Thoracic aorta (tissue), 2 donors: ENCODE measurements at places on chromosomes 12 and 14. TPM values are rescaled to one million over a fixed set of nuclear protein-coding genes. Genes with fewer than 3 reads are reported as not detected.
A peak's percentile ranks its signal among the peaks of the same experiment; 100 is the strongest.

- DNase-seq: peak; percentile 33
- H3K4me1 ChIP-seq: peaks cover 19% of the 10 kb centered on the region
- H3K36me3 ChIP-seq: no peaks in the 10 kb centered on the region
- no peaks in the 10 kb centered on the region for H3K27me3 ChIP-seq
These were observed 101.7 kb downstream of the DPF3 start for GRCh38 chr14:72792051-72792788.

DNA sequence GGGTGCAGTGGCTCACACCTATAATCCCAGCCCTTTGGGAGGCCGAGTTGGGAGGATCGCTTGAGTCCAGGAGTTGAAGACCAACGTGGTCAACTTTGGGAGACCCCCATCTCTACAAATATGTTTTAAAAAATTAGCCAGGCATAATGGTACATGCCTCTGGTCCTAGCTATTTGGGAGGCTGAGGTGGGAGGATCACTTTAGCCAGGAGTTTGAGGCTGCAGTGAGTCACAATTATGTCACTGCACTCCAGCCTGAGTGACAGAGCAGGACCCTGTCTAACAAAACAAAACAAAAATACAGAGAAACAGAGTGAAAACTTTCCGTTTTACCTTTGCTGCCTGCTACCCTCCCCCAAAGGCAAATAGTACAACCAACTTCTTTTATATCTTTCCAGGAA is 60.2 kb downstream of the SRGAP1 start:
- H3K4me1 ChIP-seq: no peaks in the 10 kb centered on the region
- no peak for DNase-seq
- no peaks in the 10 kb centered on the region for H3K36me3 ChIP-seq
- H3K27ac ChIP-seq: no peak overlapping the region
- H3K4me3 ChIP-seq: no peak overlapping the region

The SMIM41 gene
- 1.8 TPM for total RNA-seq

DNA sequence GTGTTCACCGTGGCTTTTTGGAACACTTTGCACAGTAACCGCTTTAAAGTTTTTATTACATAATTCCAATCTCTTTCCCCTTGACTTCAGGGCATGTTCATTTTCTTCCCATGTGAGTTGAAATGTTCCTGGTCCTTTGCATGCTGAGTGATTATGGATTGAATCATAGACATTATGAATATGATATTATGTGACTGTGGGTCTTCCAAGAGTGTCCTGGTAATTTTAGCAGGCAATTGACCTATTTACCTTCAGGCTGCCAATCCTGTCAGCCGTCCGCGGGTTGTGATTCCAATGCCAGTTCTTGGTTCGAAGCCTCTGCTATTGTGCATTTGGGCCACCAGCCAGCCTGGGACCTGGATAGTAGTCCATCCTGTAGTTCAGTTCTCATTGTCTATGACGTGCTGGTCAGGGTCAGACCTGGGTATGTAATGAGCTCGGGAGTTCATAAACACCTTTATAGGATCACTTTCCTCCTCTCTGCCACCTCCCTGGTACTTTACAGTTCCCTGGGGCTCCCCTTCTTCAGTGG is 32.6 kb upstream of the DDX11 start:
- no peak for DNase-seq
- H3K4me3 ChIP-seq: no peak overlapping the region
- H3K4me1 ChIP-seq: no peaks in the 10 kb centered on the region
- no peaks in the 10 kb centered on the region for H3K36me3 ChIP-seq

- H3K4me3 ChIP-seq: no peak overlapping the region
- no peaks in the 10 kb centered on the region for H3K27me3 ChIP-seq
- DNase-seq: no peak
These were observed 166.1 kb upstream of the KITLG start for GRCh38 chr12:88746386-88746785.

The AVPR1A gene
- 8.5 TPM for total RNA-seq
